Stimulated activated CD4-positive, alpha-beta T cell treated with anti-CD3 and anti-CD28 coated beads, Interleukin-4, amount 100 ng/mL, for 4 hours (primary cell): ENCODE measurements at places on chromosomes 7 and 10.
A peak's percentile ranks its signal among the peaks of the same experiment; 100 is the strongest.

DNA sequence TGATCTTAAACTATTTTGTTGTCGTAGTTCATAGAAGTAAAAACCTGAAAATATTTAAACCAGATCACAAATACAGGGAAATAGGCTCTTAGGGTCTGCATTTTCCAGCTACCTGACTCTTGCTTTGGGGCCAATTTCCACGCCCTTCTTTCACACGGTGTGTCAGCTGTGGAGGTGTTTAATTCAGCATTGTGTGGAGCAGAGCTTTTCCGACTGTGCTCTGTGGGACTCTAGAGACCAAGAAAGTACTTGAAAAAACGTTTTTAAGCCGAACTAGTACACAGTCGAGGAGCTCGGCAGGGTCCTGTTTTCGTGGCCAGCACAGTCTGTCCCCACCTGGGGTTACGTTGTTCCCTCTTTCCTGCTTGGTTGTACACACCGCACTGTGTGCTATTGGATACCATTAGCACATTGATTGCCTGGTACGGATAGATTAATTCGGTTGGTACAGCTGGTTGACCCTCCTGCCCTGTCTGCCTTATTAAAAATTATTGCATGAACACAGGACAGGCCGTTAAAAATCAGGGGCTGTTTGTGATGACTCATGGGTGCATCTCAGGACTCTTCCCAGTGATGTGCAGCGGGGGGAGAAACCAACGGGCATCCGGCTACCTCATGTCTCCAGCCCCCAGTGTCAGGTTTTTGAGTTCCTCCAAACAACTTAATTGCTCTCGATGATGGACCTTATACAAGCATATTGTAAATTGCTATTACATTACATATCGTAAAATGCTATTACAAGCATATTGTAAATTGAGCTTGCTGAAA, 80.7 kb upstream of the BTBD16 start:
- no peak for DNase-seq

DNA sequence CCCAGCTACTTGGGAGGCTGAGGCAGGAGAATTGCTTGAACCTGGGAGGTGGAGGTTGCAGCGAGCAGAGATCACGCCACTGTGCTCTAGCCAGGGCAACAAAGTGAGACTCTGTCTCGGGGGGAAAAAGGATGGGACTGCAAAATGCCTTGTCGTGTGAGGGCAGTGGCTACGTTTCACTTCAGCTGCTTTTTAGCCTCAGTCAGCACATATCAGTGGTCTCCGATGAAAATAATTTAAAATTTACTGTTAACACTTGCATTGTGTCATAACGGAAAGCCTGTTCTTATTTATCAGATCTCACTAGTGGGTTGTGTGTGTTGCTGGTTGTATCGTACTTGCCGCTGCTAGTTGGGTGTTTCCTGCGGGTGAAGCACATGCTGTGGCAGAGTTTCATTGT, 61.9 kb downstream of the RBM33 start:
- no peak for DNase-seq

DNA sequence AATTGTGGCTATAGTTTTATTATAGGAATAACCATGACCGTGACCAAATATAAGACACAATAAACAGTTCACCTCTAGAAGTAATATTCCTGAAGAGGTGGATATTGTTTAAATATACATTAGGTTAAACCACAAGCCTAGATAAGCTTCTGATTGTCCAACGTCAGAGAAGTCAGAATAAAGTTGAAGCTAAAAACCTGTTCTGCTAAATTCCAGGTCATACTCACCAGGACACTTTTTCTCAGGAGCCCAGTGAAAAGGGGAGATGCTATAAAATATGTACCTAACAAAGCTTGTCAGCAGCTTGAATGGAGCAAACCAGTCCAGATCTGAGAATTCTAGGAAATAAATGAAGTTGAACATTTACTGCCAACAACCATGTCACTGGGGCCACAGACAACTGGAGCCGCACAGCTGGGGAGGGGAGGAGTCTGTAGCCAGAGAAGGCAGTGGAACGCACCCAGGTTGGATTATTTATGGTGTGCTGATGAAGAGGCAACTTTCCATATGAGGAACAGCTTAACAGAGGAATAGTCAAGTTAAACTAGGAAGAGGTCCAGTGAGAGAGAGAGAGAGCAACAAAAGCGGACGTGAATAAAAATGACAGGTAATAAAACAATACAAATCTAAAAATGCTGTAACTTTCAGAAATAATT, 191.1 kb downstream of the ZNF438 start:
- DNase-seq: no peak

DNA sequence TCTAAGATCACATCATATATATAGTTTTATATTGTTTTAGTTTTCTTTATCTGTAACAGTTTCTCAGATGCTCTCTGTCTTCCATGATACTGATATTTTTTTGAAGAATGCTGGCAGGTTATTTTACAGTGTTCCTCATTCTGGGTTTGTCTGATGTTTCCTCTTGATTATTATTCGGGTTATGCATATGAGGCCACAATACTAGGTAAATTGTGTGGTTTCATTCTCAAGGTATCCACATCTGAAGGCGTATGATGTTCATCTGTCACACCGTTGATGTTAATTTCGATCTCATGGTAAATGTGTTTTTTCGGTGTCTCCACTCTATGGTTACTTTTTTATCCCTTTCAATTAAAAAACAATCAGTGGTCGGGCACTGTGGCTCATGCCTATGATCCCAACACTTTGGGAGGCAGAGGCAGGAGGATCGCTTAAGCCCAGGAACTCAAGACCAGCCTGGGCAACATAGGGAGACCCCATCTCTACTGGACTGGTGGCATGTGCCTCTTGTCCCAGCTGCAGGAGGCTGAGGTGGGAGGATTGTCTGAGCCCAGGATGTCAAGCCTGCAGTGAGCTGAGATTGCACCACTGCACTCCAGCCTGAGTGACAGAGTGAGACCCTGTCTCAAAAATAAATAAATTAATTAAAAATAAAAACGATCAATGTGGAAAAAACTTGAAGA, 108.9 kb downstream of the TPST1 start:
- DNase-seq: no peak

- DNase-seq: peak; percentile 56
Observed at GRCh38 chr10:7687228-7687907, 15.7 kb upstream of the ITIH2 start.

DNA sequence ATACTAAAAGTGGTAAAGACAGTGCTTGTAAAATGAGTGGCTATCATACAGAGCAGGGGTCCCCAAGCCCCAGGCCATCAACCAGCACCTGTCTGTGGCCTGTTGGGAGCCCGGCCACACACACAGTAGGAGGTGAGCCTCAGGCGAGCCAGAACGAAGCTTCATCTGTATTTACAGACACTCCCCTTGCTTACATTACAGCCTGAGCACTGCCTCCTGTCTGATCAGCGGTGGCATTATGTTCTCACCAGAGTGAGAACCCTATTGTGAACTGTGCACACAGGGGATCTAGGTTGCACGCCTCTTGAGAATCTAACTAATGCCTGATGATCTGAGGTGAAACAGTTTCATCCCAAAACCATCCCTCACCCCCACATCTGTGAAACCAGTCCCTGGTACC, 58.7 kb downstream of the ITGA8 start:
- DNase-seq: no peak

GRCh38 chr7:13551503-13551902, 438.0 kb downstream of the ETV1 start:
- DNase-seq: no peak

DNA sequence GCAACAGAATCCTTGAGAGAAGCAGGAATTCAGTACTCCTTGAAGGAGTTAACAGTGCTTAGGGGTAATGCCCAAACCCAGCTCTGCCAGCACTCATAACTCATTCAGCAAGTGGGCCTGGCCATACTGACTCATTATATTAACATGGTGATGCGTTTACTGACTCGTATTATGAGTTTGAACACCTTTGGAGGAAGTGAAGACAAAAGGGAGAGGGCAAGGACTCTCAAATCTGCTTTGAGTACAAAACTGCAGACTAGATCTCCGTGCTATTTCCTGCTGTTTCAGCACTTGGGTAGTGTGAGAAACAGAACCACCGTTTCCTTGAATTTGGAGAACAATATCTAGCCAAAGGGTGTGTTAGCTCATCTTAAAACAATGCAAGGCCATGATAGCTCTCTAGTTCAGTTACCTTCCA, 30.8 kb downstream of the SLC16A9 start:
- DNase-seq: no peak

DNA sequence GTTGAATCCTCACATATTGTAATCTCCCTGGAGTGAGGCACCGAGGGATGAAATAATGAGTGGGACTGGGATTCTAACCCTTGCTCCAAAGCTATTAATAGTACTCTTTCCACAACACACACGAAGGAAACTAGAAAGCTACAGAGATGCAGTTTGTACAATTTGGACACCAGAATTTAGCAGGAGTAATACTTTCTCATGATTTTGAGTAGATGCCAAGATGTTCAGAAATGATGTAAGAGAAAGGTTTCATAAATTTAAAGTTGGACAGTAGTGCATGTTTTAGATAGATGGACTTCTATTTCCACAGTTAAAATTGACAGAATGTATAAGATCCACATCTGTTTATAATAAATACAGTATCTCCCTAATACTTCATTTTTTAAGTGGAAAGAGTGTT, 46.5 kb downstream of the PRR15 start:
- DNase-seq: no peak

DNA sequence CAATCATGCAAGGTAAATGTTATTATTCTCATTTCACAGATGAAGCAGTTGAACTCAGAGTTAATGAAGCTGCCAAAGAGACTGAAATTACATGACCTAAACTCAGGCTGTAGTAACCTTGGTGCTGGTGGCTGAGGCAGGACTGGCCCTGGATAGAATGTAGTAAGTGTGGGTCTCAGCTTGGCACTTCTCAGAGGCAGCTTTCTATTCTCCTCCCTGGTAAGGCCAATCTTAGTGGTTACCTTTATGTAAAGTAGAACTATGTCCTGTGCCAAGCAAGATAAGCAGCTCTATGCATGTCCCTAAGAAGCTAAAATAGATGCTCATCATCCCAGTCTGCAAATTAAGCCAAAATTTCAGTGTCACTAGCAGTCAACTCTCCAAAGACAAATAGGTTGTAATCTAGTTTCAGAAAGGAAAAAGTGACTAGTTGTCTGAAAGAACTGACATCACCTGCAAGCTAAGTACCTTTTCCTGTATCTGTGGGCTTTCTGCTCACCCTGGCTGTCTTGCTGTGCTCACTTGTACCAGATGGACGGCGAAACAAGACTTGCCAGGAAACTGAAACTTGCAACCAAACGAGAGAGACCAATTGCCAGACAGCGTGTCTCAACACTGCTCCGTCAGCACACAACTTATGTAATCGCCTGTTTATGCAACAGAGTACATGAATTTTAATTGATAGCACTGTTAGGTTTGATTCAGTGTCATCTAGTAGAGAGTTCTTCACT, 43.7 kb downstream of the CH25H start:
- peak; percentile 22 for DNase-seq

GRCh38 chr10:89428877-89429276, 14.5 kb downstream of the IFIT5 start:
- no peak for DNase-seq

DNA sequence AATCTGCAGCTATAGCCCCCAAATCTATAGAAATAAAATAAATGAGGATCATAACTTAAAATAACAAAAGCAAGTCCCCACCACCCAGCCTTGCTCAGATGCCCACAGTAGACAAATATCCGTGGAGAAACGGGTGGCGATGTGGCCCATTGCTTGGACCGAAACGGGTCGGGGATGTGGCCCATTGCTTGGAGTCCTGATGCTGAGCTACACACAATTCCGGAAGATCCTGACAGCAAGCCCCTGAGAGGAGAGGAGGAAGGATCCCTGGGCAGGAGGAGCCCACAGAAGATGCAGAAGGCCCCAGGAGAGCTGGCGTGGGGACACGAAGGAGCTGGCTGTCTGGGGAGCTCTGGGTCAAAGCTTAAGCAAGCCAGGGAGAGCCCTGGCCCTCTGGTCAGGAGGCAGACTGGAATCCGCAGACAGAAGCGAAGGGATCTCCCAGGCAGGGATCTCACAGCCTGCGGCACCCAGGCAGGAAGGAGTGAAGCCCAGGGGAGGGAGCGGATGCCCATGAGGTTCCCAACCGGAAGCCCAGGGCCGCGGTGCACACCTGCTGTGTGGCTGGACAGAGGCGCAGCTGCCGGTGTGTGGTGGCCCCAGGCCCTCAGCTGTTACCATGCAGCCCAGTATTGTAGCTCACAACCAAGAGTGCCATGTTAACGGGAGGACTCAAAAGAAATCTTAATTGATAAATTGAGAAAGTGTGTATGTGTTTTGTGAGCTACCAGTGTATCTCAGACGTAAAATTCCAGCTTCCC, 138.8 kb downstream of the ADARB2 start:
- DNase-seq: no peak

- DNase-seq: no peak
Observed at GRCh38 chr10:61959814-61960213, 58.3 kb downstream of the ARID5B start.

DNA sequence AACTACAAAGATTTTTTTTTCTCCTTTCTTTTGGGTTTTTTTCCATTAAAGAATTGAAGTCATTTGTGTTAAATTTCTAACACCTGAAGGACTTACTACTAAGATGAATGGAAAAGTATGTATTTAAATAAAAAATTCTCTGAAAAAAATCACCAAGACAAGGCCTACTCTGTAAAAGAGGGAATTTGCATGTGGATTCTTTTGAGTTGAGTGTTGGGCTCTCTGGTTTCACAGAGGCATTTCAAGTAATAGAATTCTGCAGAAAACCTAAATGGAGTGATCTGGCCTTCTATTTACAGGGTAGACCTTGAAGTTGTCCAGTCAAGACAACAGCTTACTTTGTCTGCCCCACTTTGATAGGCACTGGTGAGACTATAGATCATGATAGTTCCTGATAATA, 4.1 kb downstream of the LRRC17 start:
- DNase-seq: no peak

GRCh38 chr7:55534262-55534915, 37.9 kb downstream of the VOPP1 start:
- DNase-seq: peak; percentile 63

GRCh38 chr10:50582766-50583762, 40.7 kb downstream of the SGMS1 start:
- no peak for DNase-seq

DNA sequence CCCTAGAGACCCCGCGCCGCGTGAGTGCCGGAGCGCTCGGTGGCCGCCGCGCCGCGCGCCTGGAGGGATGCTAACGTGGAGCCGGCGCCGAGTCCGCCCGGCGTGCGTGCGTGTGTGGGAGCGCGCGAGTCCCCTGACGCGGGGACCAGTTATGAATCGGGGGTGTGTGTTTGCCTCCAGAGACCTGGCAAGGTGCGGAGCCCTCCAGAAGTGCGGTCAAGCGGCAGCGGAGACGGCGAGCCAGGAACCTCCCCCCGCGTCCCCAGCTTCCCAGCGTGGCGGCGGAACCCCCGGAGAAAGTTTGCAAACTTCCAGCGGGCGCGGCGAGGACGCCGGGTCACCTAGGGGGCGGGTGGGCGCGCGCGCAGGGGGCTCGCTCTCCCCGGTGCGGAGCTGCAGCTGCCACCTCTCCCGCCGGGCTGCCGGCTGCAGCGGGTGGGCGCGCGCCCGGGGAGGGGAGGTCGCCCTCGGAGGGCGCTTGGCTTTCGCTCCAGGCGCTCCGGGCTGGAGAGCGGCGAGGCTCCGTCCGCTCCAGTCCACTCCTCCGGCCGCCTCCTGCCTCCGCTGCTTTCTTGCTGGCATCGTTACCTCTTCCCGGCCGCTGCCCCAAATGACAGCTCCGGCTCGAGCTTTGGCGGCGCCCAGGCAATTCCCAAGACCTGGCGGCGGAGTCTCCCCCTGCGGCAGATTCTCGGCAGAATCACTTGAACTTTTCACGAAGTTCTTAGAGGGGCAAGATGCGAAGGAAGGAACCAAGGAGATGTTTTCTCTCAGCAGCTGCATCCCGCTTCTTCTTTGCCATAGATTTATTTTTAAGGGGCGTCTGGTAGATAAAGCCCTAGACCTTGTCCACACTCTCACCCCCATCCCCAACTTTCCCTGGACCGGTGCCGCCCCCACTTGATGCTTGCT, 2.3 kb upstream of the CREB5 start:
- DNase-seq: peak; percentile 10
